ENCODE measurements at places on chromosomes 2 and 18.

DNA sequence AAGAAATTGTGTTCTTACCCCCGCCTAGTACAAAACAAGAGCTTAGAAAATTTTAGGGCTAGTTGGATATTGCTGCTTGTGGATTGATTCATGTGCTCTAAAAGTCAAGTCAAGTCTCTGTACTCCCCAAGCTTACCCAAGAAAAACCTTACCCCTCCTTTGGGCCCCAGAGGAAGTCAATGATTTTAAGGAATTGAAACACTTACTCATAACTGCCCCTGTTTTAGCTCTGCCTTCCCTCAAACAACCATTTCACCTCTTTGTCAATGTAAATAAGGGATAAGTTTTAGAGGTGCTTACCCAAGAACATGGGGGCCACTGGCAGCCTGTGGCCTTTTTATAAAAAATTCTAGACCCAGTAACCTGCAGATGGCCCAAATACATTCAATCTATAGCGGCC, 136.6 kb upstream of the RMP24 start:
- DNase-seq, result peak; percentile 74

- DNase-seq, result no peak
These were observed 473 bp upstream of the NOL4 start for GRCh38 chr18:34225218-34225553.

DNA sequence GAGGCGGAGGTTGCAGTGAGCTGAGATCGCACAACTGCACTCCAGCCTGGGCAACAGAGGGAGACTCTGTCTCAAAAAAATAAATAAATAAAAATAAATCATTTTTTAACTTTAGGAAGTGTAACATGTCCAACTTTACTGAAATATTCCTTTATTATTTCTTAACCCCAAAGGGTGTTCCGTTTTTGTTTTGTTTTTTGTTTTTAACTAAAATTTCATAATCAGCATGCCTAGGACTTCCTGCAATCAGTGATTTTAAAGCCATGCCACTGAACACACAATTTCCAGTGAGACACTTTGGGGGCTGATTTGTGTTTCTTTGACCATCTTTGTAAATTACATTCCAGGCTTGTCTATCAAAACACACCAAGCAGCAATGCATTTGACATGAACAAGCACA, 7.1 kb downstream of the CATIP start:
- no peak for DNase-seq

DNA sequence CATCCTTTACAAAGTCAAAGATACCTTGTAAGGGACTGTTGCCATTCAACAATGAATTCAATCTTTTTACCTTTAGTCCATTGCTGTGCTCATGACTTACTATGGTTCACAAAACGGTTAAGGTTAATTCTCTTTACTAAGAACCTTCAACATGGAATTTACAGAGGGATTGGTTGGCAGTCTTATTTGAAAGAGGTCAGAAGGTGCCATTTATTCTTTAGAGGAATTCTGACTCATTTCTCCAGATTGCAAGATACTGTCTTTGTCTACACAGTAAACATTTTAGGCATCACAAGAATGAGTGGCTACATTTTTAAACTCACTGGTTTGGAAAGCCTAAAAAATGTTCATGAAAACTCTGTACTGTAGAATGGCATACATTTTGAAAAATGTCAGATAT, 17.4 kb downstream of the KCNH7 start:
- DNase-seq, result no peak

DNA sequence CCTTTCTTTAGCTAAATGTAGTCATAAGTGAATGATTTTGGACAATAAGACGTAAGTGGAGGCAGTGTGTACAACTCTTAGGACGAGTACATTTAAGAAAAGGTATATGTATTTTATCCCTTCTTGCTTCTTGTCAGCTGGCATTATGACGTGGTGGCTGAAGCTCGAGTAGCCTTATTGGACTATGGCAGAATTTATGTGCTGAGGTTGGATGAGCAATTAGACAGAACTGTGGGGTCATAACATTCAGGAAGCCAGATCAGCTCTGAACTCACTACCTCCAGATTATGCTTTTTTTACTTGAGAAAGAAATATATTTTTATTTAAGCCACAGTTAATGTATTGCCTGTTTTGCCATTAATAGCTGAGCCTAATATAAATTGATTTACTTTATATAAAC, 661.5 kb downstream of the ERBB4 start:
- no peak for DNase-seq

DNA sequence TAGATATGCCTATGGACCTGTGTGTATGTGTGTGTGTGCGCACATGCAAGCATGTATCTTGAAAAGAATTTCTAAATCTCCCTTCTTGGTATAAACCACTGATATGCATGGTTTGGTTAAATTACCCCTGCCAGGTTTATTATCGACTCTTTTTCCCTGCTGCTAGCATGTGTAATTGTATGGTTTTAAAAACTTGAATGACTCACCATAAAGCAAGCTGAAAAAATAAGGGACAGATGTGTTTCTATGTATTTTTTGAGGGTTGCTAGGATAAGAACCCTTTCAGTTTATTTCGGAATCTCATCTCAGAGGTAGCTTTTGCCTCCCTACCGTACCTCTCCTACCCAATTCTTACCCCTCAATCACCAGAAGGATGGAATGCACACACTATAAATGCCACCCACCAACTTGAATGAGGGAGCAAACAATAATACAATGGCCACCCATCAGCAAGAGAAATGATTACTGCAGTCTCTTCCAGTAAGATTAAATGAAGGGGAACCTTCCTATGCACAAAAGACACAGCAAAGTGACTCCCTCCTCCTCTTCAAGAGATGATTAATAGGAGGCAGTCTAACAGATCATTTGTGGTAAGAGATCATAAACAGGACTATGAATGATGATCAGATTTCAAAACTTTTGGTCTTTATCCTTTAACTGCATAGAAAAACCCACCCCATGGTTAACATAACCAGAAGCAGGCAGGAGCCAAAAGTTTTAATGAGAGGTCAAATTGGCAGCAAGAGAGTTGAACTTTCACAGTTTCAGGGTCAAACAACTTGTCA, 357.2 kb downstream of the SATB2 start:
- DNase-seq, result no peak

- DNase-seq, result no peak
These were observed 52.5 kb downstream of the GAREM1 start for GRCh38 chr18:32418148-32418547.

- no peak for DNase-seq
These were observed 86.5 kb upstream of the DTNA start for GRCh38 chr18:34623557-34623956.

DNA sequence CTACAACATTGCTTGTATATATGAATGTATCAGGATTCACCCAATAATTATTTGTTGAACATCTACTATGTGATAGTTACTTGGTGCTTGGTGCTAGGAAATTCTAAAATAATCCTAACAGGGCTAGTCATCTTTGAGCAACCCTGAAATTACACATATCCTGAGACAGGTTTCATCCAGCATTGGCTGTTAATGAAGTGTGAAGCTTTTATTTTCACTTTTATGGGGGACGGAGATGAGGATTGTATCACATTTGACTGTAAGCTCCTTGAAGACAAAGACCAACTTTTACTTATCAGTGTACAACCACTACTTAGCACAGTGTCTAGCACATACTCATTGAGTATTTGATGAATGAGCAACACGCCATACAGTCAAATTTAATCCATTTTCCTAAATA, 6.8 kb upstream of the GALM start:
- no peak for DNase-seq

GRCh38 chr2:60335533-60336237, 217.8 kb downstream of the BCL11A start:
- peak; percentile 49 for DNase-seq

- peak; percentile 80 for DNase-seq
These were observed 13.6 kb downstream of the MRO start for GRCh38 chr18:50806208-50806616.

GRCh38 chr2:170222842-170223241, 44.9 kb downstream of the MYO3B start:
- DNase-seq, result no peak

- DNase-seq, result no peak
These were observed 58.4 kb downstream of the RABL2A start for GRCh38 chr2:113685471-113685870.

DNA sequence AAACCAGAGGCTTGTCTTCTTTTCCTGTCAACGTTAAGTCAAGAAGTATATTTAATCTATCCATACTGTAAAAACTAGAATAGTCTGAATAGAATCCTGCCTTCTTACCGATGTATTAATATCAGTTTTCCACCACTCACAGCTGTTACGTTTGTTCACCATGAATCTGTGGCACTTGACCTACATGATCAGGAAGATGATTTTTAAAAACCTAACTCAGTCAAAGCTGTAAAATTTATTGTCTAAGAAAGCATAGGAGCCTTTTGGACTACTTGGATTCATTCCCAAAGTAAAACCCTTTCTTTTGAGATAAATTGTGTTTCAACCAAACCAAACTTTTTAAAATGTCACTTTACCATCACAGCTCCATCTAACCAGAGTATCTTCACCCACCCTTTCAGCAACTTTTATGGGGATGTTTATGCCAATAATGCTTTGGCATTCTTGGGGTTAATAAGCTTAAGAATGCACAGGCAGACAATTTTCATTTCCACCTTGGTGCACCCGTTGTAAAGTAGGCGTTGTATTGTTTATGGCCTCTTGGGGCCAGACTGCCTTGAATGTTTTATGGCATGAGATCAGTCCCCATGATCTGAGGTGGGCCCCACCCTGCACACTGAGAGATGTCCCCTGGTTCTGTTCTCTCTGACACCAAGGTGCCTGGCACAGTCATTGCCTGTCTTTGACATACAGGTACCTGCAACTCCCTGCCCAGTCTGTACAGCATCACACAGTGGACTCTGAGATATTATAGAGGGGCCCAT, 176.2 kb upstream of the EPAS1 start:
- DNase-seq, result no peak

DNA sequence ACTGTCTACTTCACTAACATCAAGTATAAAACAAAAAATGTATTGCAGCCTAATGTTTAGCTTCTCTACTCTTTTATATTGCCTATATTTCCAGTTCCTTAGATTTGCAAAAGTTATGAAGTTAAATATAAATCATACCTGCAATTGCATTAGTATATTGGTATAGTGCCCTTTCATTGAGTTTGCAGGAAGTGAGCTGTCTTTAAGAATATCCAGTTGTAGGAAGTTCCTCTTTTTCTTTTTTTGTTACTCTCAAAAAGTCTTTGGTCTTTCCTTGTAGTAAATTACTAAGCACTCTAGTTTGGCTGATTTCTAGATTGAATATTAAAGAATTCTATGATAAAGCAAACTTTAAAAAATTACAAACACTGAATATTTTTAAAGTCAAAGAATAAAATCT, 71.3 kb upstream of the FN1 start:
- peak; percentile 63 for DNase-seq

GRCh38 chr2:71743995-71744675, 290.8 kb downstream of the DYSF start:
- no peak for DNase-seq

DNA sequence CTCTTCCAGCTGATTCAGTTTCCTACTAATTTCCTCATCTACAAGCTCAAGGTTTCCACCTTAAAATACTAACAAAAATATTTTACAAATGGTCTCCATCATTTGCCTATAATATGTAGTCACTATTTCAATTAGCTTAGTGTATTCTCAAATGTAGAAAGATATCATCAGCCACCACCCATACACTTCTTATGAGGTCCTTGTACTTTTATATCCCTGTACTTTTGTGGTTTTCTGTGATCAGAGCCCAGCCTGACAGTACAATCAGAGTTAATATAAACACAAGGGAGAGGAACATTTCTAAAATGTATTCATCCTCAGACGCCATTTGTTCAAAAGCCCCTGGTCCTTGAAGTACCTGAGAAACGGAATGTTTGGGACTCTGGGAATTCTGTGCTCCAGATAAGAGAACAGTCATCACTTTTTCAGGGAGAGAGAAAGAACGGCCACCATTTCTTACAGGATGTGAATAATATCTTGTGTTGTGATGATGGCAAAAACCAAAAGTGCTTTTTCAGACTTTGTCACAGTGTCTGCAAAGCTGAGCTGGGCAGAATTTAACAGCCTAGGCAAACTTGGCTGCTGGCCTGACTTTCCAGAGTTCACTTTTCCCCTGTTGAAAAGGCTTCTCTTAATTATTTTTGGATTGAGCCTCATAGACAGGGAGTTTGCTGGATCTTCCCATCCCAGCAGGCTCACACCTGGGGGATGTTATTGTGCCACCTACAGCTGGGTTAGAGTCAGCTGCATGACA, 361.7 kb upstream of the ACVR2A start:
- DNase-seq, result no peak

DNA sequence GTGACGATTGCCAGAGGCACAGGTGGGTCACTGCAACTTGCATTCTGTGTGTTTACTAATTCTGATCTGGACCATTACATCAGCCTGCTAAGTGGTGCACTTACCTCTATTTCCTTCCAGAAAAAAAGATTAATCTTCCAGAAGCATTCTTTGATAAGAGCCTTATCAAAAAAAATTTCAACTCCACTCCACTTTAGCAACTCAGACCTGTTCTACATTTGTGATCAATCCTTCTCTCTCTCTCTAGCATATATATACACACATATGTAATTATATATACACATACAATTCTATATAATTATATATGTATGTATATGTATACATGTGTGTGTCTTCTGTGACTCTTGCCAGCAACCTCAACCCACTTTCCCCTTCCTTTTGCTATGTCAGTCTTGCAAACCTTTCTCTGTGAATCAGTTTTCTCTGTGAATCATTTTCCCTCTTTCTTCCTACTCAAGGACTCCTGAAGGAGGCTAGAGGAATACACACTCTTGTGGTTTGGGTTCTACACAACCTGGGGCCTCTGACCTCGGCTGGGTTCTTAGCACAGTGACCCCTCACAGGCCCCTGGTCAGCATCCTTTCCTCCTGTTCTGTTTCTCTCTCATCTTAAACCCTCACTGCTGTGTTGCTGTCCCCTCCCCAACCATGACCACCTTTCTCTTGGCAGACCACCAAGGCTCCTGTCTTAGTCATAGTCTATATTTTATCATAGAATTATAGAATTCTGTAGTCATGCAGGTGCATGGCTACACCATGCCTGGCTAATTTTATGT, 130.4 kb upstream of the PELI1 start:
- DNase-seq, result no peak

- DNase-seq, result no peak
These were observed 308.2 kb downstream of the FBXO15 start for GRCh38 chr18:73839441-73839840.

GRCh38 chr2:202172439-202173211, 65.8 kb downstream of the SUMO1 start:
- DNase-seq, result peak; percentile 80

GRCh38 chr2:236365258-236366048, 101.2 kb upstream of the ASB18 start:
- DNase-seq, result no peak

GRCh38 chr2:67399144-67399543, 2.0 kb downstream of the ETAA1 start:
- DNase-seq, result no peak

- no peak for DNase-seq
These were observed 17.1 kb downstream of the HS6ST1 start for GRCh38 chr2:128301501-128301966.

Data from suppressor macrophage (primary cell).